ENCODE measurements at places on chromosomes 3 and 15. TPM values are rescaled to one million over a fixed set of nuclear protein-coding genes. Genes with fewer than 3 reads are reported as not detected.

Gene P2RY1
- total RNA-seq = not detected

- DNase-seq = no peak
These were observed 93.5 kb downstream of the RFX7 start for GRCh38 chr15:56150204-56150603.

DNA sequence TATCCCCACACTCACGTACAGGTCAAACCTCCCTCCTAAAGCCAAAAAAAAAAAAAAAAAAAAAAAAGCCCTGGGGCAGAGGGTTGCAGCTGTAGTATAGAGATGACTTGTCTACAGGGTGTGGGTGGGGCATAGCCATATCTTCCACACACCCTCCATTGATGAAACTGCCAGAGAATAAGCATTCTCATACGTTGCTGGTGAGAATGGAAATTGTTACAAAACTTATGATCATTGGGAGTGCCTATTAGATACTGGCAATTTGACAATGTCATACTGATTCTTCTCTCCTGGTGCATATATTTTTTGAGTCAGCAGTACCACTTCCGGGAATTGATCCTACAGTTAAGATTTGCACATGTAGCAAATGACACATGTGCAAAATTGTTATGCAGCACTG lies 11.0 kb upstream of the CTNNB1 start:
- no peak for DNase-seq

DNA sequence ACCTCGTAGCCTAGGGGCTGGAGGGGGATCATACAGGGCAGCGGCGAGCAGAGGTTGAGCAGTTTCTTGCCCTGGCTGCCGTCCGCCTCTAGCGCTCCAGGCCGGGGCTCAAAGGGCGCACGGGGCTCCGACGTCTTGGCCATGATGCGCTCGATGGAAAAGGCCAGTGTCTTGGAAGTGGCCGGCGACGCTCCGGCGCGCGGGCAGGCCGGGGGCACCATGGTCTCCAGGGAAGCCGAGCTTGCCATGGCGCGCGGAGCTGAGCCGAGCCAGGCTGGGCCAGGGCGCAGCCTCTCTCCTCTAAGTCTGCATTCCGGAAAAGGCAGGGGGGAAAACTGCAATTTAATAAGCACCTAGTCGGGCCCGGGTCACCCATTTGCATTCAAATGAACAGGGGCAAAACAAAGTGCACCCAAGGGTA lies 719 bp downstream of the FEZF2 start:
- no peak for DNase-seq

- no peak for DNase-seq
These were observed 151.3 kb downstream of the NR1I2 start for GRCh38 chr3:119933207-119933606.

Gene DUOXA2
- not detected for total RNA-seq

Gene LTF
- not detected for total RNA-seq

Gene OR5H15
- not detected for total RNA-seq

DNA sequence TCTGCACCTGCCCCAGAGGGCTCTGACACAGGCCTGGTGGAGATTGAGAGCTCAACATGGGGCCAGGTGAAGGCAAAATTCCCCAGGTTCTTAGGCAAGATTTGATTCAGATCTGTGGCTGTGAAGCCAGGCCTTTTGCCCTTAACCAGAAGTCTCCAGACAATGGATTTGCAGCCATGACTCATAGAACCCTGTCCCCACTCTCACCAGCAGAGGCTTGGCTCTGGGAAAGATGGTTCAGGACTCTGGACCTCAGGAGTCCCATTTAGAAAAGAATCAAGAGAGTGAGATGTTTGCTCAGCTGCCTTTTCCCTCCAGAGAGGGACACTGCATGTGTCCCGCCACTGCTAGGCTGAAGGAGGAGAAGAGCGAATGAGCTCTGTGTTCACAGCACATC lies 361.4 kb upstream of the ICE2 start:
- no peak for DNase-seq

Gene RNU6-1
- not detected for total RNA-seq

GRCh38 chr3:24985668-24986067 lies 442.4 kb upstream of the RARB start:
- DNase-seq = no peak

- no peak for DNase-seq
These were observed 181.2 kb upstream of the IL12A start for GRCh38 chr3:159807137-159808040.

DNA sequence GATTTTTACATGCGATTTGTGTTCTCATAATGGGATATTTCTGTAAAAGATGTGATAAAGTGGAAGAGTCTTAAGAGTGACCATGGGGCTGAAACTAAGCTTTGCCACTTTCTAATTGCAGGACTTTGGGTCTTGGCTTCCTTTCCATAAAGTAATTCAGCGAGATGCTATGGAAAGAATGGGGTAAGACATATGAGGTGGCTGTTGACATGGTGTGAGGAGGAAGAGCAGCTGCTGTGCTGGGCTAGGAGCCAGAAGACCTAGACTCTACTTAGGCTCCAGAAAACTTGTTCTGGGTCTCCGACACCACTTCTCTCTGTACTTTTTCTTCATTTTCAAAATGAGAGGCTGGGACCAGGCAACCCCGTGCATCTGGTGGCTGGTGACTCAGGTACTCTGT lies 654.5 kb upstream of the CFAP20DC start:
- DNase-seq = no peak

Gene C3orf85
- total RNA-seq = not detected

GRCh38 chr3:188788621-188789081 lies 383.1 kb upstream of the TPRG1 start:
- DNase-seq = no peak

DNA sequence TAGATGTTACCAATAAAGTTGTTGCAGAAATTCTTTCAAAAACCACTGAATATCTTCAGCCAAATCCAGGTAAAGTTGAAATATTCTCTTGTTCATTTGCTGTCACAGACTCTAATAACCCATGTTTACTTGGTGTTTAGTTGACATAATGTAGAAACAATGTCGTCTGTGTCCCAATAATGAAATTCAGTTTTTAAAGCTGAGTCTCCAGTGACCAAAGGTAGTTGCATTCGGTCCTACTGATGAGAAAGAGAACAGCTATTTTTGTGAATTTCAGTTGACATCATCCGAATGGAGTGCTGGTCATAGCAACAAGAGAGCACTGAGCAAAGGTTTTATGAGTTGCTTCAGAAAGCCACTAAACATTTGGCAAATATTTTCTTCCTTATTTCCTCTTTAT lies 88.8 kb upstream of the ADAMTSL3 start:
- no peak for DNase-seq

GRCh38 chr3:157559401-157559800 lies 56.2 kb upstream of the VEPH1 start:
- DNase-seq = no peak

GRCh38 chr3:124217542-124217941 lies 225.6 kb upstream of the ROPN1 start:
- no peak for DNase-seq

Gene CNBP
- total RNA-seq = 158 TPM

Gene CRABP1
- not detected for total RNA-seq

- no peak for DNase-seq
These were observed 440.1 kb downstream of the GABRG3 start for GRCh38 chr15:27410996-27411605.

DNA sequence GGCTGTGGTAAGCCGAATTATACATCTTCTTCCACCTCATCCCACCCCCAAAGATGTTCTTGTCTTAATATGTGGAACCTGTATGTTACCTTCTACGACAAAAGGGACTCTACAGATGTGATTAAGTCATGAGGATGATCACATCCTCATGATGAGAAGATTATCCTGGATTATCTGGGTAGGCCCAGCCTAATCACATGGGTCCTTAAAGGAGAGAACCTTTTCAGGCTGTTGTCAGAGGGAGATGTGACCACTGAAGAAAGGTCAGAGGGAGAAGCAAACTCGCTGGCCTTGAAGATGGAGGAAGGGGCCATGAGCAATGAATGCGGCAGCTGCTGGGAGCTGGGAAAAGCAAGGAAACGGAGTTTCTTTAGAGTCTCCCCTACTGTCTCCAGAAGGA lies 12.9 kb upstream of the SCG3 start:
- DNase-seq = no peak

GRCh38 chr3:56110886-56111285 lies 357.4 kb downstream of the ERC2 start:
- DNase-seq = no peak

DNA sequence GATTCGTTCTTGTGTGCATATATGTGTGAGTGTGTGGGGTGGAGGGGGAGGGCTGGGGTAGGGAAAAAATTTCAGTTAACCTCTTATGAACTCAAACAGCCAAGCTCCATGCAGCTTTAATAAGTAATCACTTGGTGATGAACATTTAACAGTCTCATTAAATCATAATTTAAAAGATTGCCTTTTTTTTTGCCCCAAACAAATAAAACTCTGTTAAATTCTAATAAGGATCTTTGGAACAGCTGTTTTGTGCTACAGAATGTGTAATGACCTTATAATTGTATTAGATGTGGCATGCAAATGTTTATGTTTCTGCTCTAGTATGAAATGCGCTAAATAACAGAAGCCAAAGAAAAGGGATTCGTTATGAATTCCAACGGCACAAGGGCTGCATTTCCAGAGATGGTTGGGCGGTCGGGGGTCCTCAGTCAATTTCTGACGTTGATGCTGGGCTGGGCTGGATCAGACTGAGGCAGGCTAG lies 80.0 kb upstream of the RORA start:
- DNase-seq = no peak

DNA sequence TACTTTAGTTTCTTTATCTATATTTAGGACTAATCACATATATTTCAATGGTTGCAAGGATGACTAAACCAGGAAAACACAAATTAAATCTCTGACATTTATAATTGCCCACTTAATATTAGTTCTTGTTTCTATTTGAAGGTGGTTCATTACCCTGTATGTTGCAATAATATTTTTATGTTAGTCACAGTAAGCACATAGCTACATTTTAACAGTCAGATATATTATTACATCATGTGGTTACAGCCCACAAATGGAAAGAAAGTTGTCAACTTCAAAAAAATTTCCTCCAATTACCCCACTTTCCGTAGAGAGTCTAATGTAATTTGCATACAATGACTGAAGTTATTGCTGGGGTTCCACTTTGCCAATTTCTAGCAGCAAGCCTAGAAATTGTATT lies 114.6 kb downstream of the TUSC7 start:
- no peak for DNase-seq

DNA sequence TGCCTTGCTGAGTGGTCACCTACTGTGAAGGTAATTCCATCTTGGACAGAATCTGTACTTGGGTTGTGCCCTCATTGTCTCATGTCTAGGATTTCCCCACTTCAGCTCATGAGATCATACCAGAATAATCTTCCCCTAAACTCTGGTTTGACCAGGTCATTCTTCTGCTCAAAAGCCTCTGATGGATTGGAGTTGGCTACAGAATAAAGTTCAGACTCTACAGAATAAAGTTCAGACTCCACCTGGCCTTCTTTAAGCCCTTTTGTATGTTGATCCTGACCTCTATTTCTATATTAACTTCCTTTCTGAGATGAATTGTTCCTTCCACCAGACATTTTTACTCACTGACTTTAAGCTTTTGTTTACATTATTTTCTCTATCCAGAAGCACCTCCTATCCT lies 6.4 kb upstream of the GLCE start:
- DNase-seq = no peak

- no peak for DNase-seq
These were observed 19.9 kb upstream of the ARHGEF26 start for GRCh38 chr3:154101250-154101649.

DNA sequence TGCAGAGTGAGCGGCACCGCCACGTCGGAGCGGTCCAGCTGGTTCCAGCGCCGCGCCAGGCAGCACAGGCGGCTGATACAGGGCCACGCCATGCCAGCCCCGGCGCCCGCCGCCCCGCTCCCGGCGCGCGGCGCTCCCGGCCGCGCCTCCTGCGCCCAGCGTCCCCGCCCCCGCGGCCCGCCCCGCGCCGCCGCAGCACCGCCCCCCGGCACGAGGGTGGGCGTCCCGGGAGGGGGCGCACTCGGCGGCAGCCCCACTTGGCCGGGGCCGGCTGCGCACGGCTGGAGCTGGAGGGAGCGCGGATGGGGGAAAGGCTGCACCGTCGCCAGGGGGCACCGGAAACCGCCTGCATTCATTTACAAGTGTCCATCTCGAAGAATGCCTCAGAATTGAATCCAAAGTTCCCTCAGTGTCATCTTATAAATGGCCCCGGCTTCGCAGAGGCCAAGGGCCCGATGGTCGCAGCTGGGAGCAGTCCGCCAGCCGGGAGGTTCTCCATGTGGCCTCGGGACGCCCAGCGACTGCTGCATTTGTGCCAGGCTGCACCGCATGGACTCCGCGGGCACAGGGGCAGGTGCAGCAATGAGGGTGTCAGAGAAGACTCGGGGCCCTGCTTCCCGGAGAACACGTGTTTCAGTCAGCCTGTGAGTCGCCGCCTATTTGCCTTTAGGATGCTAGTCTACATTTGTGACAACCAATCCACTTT lies at the start of gene MAP6D1:
TSS of gene MAP6D1 (minus strand) at position 122 of the 706 bp plus-strand sequence. CDS start at position 92, 30 bp downstream.
- DNase-seq = no peak

Gene RHCG
- total RNA-seq = not detected

DNA sequence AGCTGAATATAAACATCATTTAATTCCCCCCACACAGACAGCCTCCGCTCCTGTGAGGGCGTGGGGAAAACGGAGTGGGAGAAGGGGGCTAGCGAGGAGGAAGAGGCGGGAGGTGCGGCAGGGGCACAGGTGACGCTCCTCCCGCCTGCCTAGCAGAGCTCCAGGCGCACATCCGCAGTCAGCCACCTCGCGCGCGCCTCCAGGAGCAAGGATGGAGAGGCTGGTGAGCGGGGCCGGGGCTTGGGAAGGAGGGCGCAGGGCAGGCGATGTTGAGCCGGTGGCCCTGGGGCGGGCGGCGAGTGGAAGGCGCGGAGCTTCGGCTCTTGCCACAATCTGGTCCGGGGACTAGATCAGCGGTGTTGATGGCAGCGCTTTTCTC lies at the start of gene CD200:
TSS of gene CD200 (plus strand) at position 155 of the 379 bp plus-strand sequence. CDS start at position 212, 57 bp downstream.
- DNase-seq = peak; percentile 83

Gene GREM1
- total RNA-seq = 142 TPM

- DNase-seq = no peak
These were observed 132.7 kb upstream of the FAM3D start for GRCh38 chr3:58799271-58799670.
